Fibroblast of skin of left quadriceps (primary cell): ENCODE measurements at places on chromosomes 7 and 10.

DNA sequence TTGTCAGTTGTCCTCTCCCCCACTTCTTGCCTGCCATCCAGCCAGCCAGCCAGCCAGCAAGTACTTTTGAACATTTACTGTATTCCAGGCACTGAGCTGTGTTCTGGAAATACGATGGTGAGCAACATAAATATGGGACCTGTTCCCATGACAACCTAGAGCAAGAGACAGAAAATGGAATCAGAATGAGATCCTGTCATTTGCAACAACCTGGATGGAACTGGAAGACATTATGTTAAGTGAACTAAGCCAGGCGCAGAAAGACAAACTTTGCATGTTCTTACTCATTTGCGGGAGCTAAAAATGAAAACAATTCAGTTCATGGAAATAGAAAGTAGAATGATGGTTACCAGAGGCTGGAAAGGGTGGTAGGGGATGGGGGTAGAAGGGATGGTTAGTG is 140.7 kb downstream of the ICA1 start:
- no peak for DNase-seq

GRCh38 chr10:98666276-98666675 is 219.5 kb upstream of the HPS1 start:
- DNase-seq = no peak

DNA sequence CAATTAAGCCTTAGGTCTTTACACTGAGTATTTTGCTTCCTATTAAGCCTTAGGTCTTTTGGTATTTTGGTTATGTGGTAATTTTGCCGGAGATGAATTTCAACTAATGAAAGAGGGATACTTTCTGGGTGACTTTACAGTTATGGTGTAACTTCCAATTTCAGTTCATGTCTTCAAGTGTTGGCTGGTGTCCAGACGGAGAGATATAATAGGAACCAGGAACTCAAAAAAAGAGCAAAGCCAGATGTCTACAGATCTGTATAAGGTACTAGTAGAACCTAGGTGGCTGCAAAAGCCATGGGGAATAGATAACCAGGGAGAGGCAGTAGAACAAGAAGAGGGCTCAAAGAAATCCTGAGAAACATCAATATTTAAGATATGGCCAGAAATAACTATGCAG is 12.3 kb downstream of the ERCC6 start:
- DNase-seq = peak; percentile 58

- DNase-seq = no peak
Observed at GRCh38 chr7:47852330-47853245, 95.7 kb downstream of the PKD1L1 start.

- DNase-seq = no peak
Observed at GRCh38 chr10:14244147-14244546, 86.6 kb downstream of the FRMD4A start.

DNA sequence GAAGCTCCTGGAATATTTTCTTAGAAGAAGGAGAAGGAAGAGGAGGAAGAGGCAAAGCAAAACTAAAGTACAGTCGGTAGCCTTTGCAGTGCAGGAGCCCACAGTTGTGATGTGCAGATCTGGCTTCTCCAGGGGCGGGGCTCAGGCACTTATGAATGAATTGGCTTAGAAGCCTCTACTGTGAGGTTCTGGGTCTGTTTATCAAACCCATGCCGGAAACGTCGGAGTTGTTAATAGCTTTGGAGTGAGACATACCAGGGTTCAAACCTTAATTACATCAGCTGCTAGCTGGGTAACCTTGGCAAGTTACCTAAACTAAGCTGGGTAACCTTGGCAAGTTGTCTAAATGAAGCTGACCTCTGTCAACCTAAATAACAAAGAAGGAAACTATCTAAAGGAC is 89.3 kb upstream of the PITRM1 start:
- DNase-seq = no peak

DNA sequence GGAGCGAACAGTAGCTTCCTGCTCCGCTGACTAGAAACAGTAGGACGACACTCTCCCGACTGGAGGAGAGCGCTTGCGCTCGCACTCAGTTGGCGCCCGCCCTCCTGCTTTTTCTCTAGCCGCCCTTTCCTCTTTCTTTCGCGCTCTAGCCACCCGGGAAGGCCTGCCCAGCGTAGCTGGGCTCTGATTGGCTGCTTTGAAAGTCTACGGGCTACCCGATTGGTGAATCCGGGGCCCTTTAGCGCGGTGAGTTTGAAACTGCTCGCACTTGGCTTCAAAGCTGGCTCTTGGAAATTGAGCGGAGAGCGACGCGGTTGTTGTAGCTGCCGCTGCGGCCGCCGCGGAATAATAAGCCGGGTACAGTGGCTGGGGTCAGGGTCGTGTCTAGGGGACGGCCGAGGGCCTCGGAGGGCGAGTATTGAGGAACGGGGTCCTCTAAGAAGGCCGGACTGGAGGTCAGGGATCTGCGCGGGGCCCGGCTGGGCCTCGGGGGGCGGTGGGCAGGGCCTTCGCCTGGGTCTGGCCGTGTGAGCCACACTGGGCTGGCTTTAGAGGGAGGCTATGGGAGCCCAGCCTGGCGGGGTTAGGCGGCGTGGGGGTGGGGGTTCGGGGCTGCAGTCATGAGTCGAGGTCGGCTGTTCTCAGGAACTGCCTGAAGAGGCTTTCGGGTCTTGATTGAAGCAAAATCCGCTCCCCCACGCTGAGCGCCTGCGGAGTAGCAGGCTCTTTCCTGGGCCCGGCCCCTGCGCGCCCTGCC is at the start of gene CDK1:
CDK1 (plus strand) TSS at position 265 of the 757 bp plus-strand sequence. CDS start 1,688 bp downstream, outside the sequence.
- DNase-seq = peak; percentile 99

DNA sequence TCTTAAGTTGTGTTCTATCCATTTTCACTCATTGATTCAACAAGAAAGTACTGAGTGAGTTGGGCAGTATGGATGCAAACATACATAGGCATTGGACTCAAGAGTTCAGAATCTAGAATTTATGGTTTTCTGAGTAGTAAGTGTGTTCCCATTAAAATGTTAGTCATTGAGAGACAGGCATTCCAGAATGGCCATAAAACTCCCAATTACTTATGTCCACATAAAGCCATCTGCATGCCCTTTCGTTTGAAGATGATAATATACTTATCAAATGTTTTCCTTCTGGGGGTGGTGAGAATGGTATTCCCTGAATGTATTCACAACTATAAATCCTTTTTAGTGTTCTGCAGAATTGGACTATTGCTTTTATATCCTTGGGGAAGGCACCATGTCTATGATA is 131.6 kb downstream of the CD36 start:
- DNase-seq = peak; percentile 39
